ENCODE measurements at places on chromosomes 3 and 15. TPM values are rescaled to one million over a fixed set of nuclear protein-coding genes. Genes with fewer than 3 reads are reported as not detected.

GRCh38 chr3:37905987-37906674, 44.5 kb downstream of the CTDSPL start:
- H3K4me3 ChIP-seq, result no peak overlapping the region
- H3K27me3 ChIP-seq, result no peaks in the 10 kb centered on the region
- no peaks in the 10 kb centered on the region for H3K36me3 ChIP-seq
- peak overlapping the region; percentile 23 for H3K27ac ChIP-seq
- peaks cover 5% of the 10 kb centered on the region for H3K4me1 ChIP-seq
- no peak for DNase-seq

- no peaks in the 10 kb centered on the region for H3K27me3 ChIP-seq
- no peak for DNase-seq
- peaks cover 21% of the 10 kb centered on the region for H3K36me3 ChIP-seq
- H3K4me3 ChIP-seq, result no peak overlapping the region
Observed at GRCh38 chr3:43435706-43436105, 149.4 kb downstream of the SNRK start.

GRCh38 chr3:153348457-153349107, 186.6 kb downstream of the RAP2B start:
- no peak overlapping the region for H3K27ac ChIP-seq
- 0 out of 3 replicates have a peak overlapping the region, but pooled peaks have one; percentile 15 for H3K4me3 ChIP-seq
- peak; percentile 30 for DNase-seq
- H3K36me3 ChIP-seq, result peaks cover 25% of the 10 kb centered on the region
- no peaks in the 10 kb centered on the region for H3K27me3 ChIP-seq

DNA sequence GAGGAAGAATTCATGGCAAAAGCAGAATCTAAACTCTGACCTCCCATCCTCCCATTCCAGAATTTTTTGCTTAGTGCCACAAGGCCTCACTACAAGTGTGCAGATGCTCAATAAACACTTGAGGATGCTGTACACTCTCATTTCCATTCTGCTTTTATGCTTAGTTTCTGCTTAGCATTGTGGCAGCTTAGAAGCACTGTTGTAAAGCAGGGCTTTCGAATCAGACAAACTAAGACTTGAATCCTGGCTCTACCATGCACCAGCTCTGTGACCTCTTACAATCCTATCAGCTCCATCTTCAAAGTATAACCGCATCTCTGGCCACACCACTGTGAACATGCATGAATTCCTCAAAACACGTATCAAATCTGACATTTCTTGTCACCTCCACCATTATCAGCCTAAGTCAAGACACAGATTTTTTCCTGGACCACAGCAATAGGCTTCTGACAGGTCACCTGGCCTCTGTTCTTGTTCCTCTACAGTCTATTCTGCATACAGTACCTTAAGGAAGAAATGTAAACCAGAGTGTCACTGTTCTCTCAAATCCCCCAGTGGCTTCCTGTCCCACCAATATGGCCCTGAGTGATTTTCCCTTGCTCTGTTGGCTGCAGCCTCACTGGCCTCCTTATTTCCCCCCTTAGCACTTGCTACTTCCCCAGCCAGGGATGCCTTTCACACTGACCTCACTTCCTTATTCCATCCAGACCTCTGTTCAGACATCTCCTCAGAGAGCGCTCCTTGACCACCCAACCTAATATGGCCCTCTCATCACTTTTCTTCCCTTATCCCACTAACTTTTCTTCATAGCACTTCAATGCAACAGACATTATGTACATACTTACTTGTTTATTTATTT, 8.1 kb upstream of the PHC3 start:
- H3K27me3 ChIP-seq, result no peaks in the 10 kb centered on the region
- no peak overlapping the region for H3K4me3 ChIP-seq
- no peaks in the 10 kb centered on the region for H3K36me3 ChIP-seq
- DNase-seq, result no peak
- no peaks in the 10 kb centered on the region for H3K4me1 ChIP-seq
- no peak overlapping the region for H3K27ac ChIP-seq

DNA sequence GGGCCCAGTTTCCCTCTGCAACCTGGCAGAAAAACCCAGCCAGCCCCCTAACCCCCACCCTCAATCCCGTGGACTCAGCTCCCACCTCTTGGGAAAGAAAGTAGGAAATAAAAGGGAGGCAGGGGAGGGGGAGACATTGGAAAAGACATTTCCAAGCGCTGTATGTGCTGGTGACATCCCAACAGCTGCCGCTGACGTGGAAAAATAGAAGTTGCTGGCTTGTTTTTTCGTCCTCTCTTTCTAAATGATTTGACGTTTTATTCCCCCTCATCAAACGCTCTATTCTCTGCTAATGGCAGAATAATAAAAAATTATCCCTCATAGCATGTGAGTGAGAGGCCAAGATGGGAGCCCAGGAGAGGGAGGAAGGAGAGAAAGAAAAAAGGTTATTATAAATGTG, 76.1 kb downstream of the LINGO1 start:
- no peak overlapping the region for H3K4me3 ChIP-seq
- DNase-seq, result no peak
- no peaks in the 10 kb centered on the region for H3K27me3 ChIP-seq
- H3K4me1 ChIP-seq, result no peaks in the 10 kb centered on the region
- no peaks in the 10 kb centered on the region for H3K36me3 ChIP-seq

GRCh38 chr3:61954097-61954540, 392.7 kb downstream of the PTPRG start:
- no peak for DNase-seq
- H3K4me1 ChIP-seq, result peaks cover 23% of the 10 kb centered on the region
- H3K27me3 ChIP-seq, result no peaks in the 10 kb centered on the region
- no peak overlapping the region for H3K4me3 ChIP-seq
- H3K36me3 ChIP-seq, result no peaks in the 10 kb centered on the region
- no peak overlapping the region for H3K27ac ChIP-seq

GRCh38 chr3:14706096-14706495, 31.2 kb downstream of the C3orf20 start:
- H3K27ac ChIP-seq, result no peak overlapping the region
- H3K27me3 ChIP-seq, result no peaks in the 10 kb centered on the region
- H3K36me3 ChIP-seq, result no peaks in the 10 kb centered on the region
- DNase-seq, result no peak

NAALADL2 gene
- total RNA-seq, result 1.6 TPM

GRCh38 chr15:68734881-68735280, 85.8 kb downstream of the ANP32A start:
- H3K27me3 ChIP-seq, result no peaks in the 10 kb centered on the region
- no peak overlapping the region for H3K27ac ChIP-seq
- H3K36me3 ChIP-seq, result no peaks in the 10 kb centered on the region
- peaks cover 2% of the 10 kb centered on the region for H3K4me1 ChIP-seq
- H3K4me3 ChIP-seq, result no peak overlapping the region
- no peak for DNase-seq

- no peak overlapping the region for H3K27ac ChIP-seq
- 0 out of 2 replicates have a peak, but pooled peaks cover 3% of the 10 kb centered on the region for H3K4me1 ChIP-seq
- DNase-seq, result no peak
- peaks cover 7% of the 10 kb centered on the region for H3K36me3 ChIP-seq
- H3K27me3 ChIP-seq, result no peaks in the 10 kb centered on the region
- no peak overlapping the region for H3K4me3 ChIP-seq
Observed at GRCh38 chr3:52280050-52280461, 1.6 kb upstream of the WDR82 start.

DNA sequence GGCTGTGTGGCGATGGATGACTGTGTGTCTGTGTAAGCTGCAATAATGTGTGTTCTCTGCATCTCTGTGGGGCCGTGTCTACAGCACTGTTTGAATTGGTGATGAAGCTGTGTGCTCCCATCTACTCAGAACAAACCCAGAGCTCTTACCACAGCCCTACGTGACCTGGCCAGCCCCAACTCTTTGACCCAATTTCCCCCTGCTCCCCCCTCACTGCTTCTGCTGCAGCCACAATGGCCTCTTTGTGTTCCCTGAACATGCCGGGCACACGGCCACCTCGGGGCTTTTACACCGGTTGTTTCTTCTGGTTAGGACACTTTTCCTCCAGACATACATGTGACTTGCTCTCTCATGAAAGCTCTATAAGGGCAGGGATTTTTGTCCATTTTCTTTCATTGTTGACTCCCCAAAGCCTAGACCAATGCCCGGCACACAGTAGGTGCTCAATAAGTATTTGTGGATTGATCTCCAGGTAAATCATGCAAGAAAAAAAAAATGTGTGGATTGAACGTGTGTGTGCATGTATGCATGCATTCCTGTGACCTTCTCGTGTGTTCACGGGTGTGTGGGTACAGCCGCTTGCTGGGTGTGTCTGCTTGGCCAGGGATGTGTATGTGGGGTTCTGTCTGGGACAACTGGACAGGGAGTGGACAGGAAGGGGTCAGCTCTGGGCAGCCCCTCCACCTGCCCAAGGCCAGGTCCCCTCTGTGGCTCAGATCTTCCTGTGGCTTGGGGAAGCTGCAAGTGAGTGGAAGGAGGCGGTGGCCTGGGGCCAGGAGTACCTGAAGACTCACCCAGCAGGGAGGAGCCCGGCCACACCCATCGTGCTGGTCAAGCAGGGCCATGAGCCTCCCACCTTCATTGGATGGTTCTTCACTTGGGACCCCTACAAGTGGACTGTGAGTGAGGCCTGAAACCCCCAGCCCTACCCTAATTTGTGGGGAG, 14.8 kb downstream of the VILL start:
- no peaks in the 10 kb centered on the region for H3K4me1 ChIP-seq
- H3K4me3 ChIP-seq, result no peak overlapping the region
- no peak for DNase-seq
- peaks cover 16% of the 10 kb centered on the region for H3K36me3 ChIP-seq

GOLGA6L10 gene
- 2.0 TPM for total RNA-seq

DNA sequence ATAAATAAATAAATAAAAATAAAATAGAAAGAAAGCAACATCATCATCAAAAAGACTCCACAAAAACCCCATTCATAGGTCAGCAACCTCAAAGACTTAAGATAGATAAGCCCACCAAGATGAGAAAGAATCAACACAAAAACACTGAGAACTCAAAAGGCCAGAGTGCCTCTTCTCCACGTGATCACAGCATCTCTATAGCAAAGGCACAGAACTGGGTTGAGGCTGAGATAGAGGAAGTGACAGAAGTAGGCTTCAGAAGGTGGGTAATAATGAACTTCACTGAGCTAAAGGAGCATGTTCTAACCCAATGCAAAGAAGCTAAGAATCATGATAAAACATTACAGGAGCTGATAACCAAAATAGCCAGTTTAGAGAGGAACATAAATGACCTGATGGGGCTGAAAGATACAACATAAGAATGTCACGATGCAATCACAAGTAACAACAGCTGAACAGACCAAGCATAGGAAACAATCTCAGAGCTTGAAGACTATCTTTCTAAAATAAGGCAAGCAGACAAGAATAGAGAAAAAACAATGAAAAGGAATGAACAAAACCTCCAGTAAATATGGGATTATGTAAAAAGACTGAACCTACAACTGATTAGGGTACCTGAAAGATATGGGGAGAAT, 26.4 kb downstream of the GNB5 start:
- DNase-seq, result no peak
- H3K27ac ChIP-seq, result no peak overlapping the region
- no peak overlapping the region for H3K4me3 ChIP-seq
- no peaks in the 10 kb centered on the region for H3K4me1 ChIP-seq

DNA sequence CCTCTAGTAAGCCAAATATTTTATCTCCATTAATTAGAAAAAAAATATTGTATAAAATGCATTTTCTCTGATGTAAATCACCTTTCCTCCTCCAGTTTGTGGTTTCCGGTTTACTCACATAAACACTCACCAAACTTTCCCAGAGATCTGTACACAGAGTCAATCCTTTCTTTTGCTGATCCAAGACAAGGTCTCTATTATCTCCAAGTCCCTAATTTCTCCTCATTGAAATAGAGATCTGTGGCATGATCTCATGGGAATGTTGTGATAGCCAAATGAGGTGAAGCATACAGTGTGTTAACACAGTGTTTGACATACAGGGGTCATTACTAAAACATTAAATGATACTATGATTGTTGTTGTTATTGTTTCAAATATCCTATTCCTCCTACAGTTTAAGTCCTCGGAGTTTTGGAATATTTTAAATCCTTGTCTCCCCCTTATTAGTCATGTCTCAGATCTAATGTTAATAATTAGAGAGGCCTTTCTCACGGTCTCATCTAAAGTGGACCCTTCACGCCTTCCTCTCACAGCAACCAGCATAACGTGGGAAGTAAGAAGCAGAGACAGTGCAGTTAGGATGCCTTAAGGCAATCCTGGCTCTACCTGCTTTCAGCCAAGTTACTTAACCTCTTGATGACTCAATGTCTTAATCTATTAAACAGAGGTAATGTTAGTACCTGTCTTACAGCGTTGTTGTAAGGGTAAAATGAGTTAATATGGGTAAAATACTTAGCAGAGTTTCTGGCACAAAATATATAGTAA, 333.3 kb downstream of the GRM7 start:
- H3K36me3 ChIP-seq, result no peaks in the 10 kb centered on the region
- H3K27me3 ChIP-seq, result no peaks in the 10 kb centered on the region
- H3K4me3 ChIP-seq, result no peak overlapping the region
- H3K4me1 ChIP-seq, result no peaks in the 10 kb centered on the region
- no peak overlapping the region for H3K27ac ChIP-seq

DNA sequence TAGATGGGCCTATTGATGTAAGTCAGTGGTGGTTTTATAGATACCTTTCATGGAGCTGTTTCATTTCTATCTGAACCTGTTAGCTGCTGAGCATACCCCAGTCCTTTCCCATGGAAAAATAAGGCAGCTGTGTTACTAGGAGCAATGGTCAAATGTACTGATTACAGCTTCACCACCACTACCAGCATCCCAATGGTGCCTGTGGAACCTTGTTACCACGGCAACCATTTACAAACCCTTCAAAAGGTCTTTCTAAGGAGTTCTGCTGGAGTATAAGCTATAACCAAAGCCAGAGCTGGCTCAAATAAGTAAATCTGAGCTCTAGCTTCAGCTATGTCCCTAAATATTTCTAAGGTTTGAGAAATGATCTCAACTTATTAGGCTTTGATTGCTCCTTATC, 133.4 kb upstream of the ACP3 start:
- no peak for DNase-seq
- no peaks in the 10 kb centered on the region for H3K36me3 ChIP-seq

Data from H9 (cell line).